Activated T-cell treated with anti-CD3 and anti-CD28 coated beads for 1 hour (primary cell): ENCODE measurements at places on chromosomes 3 and 15.

DNA sequence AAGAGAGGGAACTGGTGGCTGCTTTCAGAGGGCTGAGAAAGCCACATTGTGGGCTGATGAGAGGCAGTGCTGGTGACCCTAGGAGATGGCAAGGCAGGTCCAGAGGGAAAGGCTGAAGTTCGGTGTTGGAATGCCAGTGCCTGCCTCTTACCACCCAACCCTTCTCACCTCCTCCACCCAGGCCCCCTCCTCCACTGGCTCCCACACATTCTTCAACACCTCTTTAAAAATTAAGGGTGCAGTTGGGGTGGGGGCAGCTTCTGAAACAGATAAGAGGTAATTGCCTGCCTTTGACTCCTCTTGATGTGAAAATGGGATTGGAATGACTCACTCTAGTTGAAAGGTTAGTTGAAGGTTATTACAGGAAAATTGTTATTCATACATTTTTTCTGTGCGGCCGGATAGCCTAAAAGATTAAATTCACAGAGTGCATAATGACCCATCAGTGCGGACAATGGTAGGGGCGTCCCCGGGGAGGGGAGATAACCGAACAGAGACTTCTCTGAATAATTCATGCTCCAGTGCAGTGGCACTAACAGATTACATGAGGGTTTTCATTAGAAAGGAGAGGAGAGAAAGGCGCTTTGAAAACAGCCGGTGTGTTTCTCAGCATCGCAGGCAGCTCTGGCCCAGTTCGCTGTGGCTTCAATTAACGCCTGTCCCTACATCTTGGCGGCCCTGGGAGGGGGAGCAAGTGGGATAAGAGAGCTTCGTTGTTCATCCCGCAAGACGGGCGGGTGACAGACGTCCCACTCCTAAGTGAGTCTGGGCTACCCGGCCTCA, 212.4 kb downstream of the TLE3 start:
- no peak for DNase-seq

DNA sequence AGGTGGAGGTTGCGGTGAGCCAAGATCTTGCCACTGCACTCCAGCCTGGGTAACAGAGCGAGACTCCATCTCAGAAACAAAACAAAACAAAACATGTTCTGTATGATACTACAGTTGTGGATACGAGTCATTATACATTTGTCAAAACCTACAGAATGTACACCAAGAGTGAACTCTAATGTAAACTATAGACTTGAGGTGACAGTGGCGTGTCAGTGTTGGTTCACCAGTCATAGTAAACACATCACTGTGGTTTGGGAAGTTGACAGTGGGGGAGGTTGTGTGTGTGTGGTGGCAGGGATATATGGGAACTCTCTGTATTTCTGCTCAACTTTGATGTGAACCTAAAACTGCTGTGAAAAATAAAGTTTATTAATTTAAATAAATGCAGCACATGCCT, 33.0 kb upstream of the GNB5 start:
- DNase-seq: no peak

- peak; percentile 21 for DNase-seq
These were observed 6.0 kb upstream of the PLCB2 start for GRCh38 chr15:40313531-40314398.

DNA sequence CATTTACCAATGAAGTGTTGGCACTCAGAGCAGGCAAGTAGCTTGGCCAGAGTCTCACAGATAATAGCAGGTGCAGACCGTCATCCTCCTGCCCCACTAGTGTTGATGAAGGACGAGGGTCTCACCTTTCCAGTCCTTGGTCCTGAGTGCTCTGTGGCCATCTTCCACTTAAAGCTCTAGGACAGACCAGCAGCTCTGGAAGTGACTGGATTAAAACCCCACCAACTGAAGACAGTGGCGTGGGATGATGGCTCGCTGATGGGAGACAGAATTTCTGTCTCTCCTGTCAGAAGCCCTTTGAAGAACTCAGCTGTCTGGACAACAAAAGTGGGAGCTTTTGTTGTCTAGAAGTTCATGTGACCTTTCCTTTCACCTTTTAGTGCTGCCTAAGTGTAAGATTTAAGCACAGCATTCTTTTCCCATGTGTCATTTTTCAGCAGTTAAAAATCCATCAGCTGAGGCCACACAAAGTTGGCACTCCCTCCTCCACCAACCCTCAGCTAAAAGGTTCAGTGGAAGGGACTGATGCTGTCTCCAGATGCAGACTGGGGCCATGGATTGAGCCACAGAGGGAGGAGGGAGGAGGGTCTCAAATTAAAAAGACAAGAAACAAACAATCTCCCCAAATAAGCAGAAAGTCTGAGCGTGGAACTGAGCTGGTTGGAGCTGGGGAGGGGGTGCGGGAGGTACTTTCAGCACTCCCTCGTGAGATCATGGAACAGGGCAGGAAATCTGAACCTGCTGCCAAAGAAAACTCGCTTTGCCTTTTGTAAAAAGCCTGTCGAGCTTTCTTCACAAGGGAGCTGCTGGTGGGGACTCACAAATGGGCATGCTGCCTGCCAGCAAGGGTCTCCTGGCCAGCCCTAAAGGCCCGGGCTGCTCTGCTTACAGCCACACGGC, 148.5 kb upstream of the CTDSPL start:
- DNase-seq: no peak

DNA sequence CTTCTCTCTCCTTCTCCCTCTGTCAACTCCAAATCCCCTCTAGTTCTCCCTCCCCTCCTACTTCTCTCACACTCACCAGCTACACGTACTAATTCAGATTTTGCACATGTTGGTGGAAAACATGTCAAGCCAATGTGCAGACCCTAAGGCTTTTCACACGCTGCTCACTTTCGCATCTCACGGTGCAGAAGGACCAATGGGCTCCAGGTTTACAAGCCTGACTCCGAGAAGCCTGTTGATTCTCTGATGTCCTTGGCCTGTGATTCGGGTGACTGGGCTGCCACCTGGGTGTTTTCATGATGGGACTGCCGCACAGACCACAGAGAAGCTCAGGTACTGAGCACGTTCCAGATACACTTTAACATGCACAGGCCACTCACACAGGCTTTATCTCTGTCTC, 3.7 kb downstream of the FOXL2NB start:
- DNase-seq: no peak

DNA sequence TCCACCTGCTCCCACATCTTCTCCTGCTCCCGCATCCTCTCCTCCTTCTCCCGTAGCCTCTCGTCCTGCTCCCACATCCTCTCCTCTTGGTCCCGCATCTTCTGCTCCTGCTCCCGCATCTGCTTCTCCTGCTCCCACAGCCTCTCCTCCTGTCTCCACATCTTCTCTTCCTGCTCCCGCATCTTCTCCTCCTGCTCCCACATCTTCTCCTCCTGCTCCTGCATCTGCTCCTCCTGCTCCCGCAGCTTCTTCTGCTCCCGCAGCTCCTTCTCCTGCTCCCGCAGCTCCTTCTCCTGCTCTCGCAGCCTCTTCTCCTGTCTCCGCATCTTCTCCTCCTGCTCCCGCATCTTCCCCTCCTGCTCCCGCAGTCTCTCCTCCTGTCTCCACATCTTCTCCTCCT, 5.8 kb downstream of the GOLGA6L2 start:
- no peak for DNase-seq

DNA sequence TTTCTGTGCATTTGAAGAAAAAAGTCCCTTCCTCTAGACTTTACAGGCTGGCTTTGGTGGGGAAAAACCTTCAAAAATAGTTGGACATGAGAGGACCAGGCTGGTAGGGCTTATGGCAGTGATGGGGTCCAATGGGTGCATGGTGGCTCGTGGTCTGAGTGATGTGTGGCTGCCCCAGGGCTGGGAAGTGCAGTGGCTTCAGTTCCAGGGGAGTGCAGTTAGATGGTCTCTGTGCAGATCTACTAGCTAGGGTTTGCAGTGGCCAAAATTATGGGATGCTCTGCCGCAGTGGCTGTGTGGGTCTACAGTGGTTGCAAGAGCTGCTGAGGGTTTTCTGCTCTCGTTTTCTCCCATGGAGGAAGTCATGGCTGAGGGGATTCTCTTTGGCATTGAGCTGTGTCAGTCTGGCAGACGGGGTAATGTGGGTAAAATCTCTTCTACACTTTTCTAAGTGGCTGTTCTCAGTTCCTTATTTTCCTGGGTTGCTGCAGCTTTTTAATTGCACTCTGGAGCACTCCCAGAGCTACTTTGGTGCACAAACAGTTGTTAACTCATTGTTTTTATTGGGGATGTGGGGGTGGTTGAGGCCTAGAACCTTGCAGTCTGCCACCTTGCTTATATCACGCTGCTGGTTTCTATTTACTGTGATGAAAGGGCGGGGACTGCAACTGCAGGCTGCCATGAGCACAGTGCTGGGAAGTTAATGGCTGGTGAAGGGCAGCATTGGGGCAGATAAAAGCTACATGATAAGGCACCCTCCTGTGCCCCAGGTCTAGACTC, 1324.6 kb downstream of the NSUN3 start:
- no peak for DNase-seq

DNA sequence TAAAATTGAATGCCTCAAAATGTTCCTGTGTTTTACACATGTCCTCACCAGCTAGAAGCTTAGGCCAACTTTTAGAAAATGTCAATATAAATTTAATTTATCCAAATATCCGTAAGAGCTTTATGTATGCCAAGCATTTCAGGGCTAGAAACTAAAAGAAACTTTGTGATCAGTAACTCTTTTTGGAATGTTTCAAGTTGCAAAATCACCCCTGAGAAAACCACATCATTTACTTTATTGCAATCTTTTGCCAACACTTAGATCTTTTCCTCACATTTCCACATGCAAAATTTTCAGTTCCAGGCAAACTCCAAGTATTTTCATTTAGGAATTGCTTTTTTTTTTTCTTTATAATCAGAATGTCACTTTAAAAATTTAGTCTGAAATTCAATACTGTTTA, 20.1 kb upstream of the IGF1R start:
- DNase-seq: no peak

DNA sequence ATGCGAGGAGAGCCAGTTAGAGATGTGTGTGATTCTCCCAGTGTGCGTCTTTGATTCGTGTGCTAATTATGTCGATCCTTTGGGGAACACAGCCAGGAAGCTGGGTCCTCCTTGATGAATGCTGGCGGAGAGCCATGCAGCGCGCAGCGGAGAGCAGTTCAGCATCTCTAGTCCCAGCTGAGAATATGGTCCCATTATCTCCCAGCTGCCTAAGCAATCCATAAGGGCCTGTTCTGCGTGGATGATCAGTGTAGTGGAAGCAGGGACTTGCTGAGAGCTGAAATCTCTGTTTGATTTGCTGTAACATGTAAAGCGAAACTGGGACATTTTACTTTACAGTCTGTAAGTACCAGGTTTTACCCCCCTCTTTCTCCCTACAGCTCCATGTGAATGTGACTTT, 412.7 kb downstream of the CNTN4 start:
- DNase-seq: no peak

DNA sequence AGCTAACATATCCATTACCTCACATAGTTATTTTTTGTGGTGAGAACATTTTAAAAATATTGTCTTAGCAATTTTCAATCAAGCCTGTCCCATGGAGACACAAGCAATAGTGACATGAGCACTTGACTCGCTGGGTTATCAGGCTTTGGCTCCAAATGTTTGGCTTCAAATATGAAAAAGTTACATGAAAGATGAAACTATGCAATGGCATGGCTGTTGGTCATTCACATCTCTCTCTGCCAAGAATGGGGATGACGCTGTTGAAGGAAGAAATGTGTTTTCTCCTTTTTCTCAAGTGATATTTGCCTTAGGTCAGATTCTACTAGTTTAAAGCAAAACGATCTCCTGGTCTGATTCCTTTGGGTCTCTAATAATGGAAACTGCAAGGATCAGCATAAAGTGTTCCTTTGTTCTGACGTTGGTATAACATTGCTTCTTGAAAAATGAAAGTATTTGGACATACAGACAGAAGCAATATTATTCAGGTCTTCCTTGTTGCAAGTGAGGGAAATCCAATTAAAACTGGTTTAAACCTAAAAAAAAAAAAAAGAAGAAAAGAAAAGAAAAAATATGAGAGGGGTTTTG, 71.2 kb downstream of the SSUH2 start:
- no peak for DNase-seq

GRCh38 chr15:41215708-41216107, 14.8 kb downstream of the EXD1 start:
- no peak for DNase-seq

DNA sequence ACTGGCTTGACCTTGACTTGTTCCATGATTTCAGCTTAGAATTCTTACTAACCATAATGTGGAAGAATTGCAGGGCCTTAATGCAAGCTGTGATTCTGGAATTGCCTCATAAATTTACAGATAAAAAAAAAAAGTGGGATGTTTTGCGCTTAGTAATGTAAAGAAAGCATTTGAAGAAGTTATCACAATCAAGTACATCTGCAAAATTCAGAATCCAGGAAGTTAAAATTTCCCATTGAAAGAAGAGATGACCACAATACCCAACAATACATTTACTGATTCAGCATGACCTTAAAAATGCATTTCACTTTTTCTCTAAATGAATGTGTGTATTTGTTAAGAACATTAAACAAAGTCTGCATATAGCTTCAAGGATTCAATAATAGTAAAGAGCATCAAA, 65.1 kb upstream of the CCNL1 start:
- no peak for DNase-seq

- no peak for DNase-seq
These were observed 161.5 kb upstream of the PFN2 start for GRCh38 chr3:150132101-150132749.

DNA sequence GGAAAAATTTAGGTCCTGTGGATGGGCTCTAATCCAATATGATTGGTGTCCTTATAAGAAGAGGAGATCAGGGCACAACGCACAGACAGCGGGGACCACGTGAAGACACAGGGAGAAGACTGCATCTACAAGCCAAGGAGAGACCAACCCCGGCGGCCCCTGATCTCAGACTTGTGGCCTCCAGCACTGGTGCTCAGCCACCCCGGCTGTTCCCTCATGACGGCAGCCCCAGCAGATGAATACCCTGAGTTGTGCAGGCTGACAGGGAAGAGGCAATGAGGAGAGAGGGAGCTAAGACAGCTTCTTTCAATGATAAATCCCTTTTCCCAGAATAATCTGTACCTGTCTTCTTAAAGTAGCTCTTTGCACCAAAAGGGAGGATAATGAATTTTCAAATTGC, 33.3 kb upstream of the CGNL1 start:
- DNase-seq: no peak

DNA sequence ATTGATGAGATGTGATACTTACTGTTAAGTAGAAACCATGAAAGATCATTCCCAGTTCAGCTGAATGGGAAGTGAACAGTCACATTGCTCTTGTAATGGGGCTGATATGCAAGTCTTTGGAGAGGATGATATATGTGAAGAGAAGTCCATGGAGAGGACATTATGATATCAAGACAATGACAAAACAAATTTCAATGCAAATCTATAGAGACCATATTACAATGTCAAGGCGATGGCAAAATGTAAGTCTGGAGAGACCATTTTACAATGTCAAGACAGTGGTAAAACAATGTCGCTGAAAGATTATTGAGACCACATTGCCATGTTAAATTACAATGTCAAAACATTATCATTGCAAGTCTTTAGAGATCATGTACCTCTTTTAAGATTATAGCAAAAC, 277.1 kb upstream of the MEIS2 start:
- DNase-seq: no peak

DNA sequence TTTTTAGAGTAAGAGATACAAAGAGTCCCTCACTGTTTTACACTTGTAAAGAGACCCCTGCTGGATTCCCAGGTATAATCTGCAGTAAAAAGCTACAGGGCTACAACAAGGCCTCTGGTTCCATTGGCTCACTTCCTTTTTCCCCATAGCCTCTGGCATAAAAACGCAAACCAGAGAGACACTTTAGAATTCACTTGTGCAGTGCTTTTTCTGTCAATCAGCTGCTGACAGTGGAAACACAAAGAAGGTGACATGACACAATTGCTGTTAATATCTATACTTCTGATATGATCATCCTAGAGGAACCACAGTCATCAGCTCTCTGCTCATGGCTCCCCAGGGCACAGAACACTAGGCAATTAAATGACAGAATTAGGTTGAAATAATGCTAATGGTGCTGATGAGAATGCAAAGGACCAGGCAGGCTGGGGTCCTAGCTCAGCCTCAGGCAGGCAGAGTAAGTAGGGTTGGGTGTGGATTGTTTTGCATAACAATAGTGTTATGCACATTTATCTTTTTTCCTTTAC, 667.9 kb upstream of the CFAP20DC start:
- no peak for DNase-seq
